ENCODE measurements at places on chromosomes 11 and 22.
A peak's percentile ranks its signal among the peaks of the same experiment; 100 is the strongest.

- no peak for DNase-seq
These were observed 10.8 kb upstream of the FBLN1 start for GRCh38 chr22:45491841-45492240.

DNA sequence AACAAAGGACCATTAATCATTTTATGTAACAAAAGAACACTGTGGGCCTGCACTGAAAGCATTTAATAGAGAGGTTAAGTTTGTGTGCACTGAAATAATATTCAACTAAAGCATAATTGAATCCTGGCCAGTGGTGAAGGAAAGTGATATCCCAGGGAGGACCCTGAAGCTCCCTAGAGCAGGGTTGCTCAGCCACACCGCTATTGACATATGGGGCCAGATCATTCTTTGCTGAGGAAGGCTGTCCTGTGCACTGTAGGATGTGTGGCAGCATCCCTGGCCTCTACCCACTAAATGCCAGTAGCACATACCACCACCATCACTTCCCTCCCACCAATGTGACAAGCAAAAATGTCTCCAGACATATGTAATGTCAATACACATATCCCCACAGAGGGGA lies 166.1 kb upstream of the MTNR1B start:
- DNase-seq: no peak

DNA sequence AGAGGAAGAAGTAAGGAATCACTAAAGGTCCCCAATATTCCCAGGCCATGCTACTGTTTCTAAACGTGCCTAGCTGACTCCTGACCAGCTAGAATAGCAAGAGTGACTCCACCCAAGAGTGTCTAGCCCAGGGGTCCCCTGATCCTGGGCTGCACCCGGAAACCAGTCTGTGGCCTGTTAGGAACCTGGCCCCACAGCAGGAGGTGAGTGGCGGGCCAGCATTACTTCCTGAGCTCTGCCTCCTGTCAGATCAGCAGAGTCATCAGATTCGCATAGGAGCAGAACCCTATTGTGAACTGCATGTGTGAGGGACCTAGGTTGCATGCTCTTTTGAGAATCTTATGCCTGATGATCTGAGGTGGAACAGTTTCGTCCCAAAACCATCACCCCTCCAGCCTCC lies 2.0 kb downstream of the MMP20 start:
- no peak for DNase-seq

GRCh38 chr11:66363805-66364535 lies 7.6 kb downstream of the SLC29A2 start:
- peak; percentile 74 for DNase-seq

DNA sequence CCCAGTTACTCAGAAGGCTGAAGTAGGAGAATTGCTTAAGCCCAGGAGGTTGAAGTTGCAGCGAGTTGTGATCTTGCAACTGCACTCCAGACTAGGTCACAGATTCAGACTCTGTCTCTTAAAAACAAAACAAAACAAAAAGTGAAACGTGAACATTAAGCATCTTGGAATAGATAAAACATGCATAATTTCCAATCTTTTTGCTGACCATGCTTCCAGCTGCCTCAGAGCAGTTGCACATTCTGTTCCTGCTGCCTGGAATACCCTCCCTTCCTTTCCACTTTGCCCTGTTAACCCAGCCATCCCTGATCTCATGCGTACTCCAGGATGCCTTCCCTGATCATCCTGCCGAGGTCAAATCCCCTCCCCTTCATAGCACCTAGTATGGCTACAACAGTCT lies 718 bp upstream of the CCDC88B start:
- DNase-seq: no peak

GRCh38 chr11:46594374-46594700 lies 514 bp upstream of the AMBRA1 start:
- no peak for DNase-seq

GRCh38 chr11:132886335-132886734 lies 646.0 kb downstream of the OPCML start:
- DNase-seq: no peak

DNA sequence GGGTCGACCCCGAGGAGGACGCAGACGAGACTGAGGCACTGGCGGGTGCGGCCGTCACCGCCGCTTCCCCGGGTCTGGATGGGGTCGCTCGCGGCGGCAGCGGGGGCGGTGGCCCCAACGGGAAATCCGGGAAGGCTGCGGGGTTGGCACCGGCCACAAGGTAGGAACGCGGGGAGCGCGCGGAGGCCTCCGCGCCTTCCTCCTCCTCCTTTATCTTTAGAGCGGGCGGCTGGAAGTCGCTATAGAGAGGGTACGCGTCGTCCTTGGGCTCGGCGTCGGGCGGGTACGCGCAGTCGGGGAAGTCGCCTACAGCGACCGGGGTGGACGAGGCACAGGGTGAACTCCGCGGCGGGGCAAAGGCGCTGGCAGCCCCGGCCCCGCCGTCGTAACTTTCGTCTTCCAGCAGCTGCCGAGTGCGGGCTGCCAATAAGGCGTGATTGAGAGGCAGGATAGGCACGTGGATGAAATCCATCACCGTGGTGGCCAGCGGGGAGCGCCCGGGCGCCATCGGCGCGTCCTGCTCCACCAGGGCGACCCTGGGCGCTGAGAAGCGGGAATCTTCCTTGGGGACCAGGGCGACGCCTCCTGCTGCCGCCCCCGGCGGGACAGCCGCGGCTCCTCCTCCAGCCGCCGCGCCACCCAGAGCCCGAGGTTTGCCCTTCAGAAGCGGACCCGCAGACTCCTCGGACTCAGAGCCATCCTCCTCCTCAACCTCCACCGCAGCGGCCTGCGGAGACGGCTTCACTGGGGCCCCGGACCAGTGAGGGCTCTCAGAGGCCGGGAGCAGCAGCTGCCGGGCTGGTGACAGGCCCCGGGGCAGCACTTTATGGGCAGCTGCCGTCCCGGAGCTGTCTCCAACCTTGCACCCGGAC lies 1.7 kb downstream of the PGR start:
- DNase-seq: no peak

DNA sequence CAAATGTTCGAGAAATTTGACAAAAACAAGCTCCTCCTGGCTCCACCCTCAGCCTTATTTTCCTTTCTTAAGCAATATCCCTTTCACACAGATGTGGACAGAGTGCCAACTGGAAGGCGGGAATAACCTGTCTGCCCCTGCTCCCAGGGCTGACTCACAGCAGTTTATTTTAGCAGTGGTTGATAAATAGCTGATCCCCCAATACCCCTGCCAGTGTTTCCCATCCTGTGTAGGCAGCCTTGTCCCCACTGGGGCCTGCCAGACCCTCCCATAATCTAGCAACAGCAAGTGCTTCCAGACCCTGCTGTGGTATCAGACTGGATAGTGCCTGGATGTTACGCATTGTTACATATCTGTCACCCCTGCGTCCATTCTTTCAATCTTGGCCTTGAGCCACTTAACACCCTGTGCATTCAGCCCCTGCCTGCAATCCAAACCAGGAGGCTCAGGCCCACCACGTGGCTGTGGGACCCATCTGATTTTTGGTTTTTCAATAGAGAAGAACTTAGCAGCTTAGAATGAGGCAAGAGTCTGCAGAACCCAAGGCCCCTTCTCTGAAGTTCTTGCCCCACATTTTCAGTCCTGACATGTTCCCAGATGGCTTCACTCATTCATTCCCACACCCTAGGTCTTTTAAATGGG lies 53.7 kb downstream of the PARVA start:
- DNase-seq: no peak

DNA sequence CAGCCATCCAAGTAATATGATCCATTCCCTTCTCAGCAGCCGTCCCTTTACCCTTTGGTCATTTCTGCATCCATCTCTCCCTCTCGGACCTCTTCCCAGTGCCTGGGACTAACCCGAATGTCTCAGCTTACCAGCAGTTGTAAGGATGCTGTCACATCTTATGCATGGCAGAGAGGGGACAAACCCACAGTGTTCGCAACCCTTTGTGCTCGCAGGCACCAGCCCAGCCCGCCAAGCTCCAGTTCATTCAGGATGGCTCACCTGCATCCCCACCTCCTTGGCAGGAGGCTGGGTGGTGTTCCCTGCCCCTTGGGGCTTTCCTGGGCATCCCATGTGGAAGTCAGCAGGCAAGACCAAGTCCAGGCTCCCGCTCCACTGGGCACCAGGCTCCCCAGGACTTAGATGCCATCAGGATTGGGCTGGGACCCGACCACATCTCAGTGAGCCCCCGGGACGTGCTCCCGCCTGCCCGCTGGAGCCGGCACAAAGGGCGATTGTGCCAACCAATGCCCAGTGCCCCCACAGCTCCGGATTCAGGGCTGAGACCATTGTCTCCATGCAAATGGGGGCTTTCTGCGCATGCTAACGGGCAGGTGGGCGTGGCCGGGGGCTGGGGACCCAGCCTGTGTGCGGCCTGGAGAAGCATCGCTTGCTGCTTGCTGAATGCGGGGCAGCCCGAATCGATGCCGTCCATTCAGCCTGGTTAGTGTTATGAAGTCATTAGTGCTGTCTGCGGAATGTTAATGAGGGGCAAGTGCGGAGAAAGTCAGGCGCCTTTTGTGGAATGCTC lies 108.6 kb downstream of the KCNQ1OT1 start:
- no peak for DNase-seq

GRCh38 chr11:118071416-118072030 lies 5.4 kb upstream of the TMPRSS4 start:
- DNase-seq: no peak

DNA sequence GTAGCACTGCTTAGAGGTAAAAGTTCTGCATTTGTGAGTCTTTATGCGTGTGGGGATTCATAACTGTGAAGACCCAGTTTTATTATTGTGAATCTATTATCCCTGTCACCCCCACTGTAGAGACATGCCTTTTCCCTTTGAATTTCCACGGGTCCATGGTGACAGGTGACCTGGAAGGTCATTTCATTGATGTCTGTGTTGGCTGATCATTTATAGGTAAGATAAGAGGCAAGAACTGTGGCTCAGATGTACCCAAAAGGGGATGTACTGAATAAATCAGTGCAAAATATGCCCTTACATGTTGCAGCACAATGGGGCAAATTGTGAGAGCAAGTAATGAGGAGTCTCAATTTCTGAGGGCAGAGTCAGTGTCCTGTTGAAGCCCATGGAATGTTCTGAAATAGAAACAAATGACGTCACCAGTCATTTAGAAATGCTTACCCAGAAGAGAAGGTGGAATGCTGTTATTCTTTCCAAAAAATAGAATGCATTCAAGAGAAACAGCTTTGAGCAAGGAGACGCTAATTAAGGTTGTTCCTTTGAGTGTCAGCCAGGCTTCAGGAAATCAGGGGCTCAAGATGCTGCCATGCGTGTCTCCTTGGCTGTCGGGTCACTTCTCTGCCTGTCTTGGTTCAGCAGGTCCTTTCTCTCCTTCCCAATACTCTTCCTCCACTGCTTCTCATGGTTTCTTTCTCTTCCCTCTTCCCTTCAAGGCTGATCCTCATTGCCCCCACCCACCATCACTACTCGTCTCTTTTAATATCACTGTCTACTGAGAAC lies 118.7 kb upstream of the E2F8 start:
- DNase-seq: no peak

DNA sequence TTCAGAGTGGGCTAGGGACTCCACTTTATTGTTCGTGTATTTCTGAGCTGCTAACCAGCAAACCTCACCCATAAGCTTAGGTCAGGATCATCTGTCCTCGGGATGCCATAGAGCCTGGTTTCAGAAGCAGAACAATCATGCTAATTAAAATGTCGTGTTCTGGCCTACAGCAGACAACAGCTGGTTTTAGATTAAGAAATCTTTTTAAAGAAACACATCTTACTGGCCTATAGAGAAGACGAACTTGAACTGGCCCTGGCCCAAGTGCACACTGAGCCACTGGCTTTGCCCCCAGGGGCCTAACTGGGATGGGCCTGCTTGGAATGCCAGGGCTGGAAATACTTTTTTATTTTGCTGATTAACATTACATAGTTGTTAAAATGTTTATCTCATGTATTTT lies 63.2 kb downstream of the ALX4 start:
- no peak for DNase-seq

- DNase-seq: no peak
These were observed 4.9 kb downstream of the OR10A3 start for GRCh38 chr11:7936615-7937014.

Data from stimulated activated CD4-positive, alpha-beta T cell treated with anti-CD3 and anti-CD28 coated beads, Interleukin-1b, Interleukin-23, amount 100 ng/mL, for 1 hour (primary cell).